Osteocyte (in vitro differentiated cells): ENCODE measurements at places on chromosomes 12 and 14.

DNA sequence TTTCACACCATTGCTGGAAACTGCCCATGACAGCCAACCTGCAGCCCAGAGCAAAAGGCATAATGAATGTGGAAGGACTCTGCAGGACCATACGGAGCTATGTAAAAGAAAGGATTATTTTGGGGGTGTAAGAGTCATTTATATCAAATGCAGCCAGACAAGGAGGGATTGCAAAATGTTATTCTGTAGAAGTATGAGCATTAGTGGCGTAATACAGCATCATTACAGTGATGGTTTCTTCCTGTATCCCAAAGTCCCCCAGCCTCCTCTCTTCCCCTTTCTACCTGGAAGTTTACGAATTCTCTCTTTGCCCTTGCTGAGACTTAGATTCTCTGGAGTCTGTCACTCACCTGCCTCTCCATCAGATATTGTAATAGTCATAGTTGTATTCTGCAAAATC, 89.9 kb downstream of the BORCS5 start:
- no peak for DNase-seq

DNA sequence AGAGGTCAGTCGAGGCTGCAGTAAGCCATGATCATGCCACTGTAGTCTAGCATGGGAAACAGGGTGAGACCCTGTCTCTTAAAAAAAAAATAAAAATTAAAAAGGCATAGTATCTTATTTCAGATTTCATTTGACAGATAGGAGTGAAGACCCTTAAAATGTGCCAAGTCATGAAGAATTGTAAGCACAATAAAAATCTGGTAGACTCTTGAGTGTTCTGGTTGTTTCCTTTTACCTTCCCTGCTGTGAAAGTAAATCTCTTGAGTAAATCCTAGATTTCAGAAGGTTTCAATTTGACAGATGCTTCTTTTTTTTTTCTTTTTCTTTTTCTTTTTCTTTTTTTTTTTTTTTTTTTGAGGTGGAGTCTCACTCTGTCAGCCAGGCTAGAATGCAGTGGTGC, 109.0 kb downstream of the ESR2 start:
- no peak for DNase-seq

DNA sequence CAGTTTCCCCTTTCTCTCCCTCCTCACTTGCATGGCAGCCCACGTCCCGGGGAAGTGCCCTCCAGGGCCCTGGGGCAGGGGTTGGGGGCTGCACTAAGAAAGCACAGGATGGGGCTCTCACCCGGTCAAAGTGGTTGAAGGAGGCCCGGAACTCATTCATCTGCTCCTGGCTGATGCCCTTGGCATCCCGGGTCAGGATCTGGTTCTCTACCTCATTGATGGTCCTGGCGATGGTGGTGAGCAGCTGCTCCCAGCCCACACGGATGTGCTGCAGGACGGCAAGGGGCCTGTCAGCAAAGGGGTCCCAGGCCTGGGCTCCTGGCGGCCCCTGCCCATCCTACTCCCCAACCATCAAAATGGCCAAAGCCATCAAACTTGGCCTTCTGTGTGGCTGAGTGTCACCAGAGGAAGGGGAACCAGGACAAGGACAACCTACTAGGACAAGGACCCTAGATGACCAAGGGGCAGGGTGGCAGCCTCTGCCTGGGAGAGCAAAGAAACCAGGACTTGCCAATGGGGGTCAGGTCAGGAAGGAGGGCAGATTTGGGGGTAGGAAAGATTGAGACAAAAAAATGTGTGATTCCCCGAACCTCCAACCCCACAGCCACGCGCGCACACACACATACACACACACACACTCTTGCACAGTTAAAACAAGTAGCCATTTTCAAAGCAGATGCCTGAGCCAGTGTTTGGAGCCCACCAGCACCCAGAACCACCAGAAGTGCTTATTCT, 87.1 kb upstream of the ZFP36L1 start:
- DNase-seq = no peak

GRCh38 chr12:11653215-11653753, 3.8 kb downstream of the ETV6 start:
- no peak for DNase-seq

DNA sequence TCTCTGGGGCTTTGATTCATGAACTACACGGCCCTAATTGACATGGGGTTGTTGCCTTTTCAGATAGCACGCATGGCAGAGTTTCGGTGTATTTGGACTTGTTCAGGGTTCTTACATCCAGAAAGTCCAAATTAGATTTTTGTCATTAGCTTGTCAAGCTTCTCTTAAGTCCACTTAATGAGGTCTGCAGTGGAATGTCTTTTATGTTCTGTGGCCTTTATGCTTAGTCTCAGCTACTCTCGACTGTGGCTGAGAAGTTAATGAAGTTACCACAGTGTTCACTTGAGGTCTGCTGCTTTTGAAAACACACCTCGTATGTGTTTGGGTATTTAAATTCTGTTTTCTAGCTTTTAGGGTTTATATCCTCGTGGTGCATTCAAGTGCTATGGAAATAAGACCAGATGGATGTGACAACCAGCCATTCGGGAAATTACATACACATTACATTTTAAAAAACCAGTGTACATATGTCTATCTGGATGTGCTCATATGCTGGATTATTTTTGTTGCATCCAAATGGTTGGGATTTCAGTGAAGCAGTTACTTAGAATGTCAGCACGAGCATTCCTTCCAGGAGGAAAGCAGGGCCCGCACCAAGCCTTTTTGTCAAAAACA, 80.2 kb downstream of the RMST start:
- DNase-seq = no peak

GRCh38 chr12:2877953-2878732, 1.1 kb downstream of the RHNO1 start:
- DNase-seq = no peak

GRCh38 chr12:121968876-121969275, 50.5 kb downstream of the CFAP251 start:
- no peak for DNase-seq

GRCh38 chr12:73110816-73111215, 838.6 kb downstream of the TRHDE start:
- no peak for DNase-seq

GRCh38 chr12:104653730-104654664, 197.2 kb downstream of the CHST11 start:
- DNase-seq = no peak

DNA sequence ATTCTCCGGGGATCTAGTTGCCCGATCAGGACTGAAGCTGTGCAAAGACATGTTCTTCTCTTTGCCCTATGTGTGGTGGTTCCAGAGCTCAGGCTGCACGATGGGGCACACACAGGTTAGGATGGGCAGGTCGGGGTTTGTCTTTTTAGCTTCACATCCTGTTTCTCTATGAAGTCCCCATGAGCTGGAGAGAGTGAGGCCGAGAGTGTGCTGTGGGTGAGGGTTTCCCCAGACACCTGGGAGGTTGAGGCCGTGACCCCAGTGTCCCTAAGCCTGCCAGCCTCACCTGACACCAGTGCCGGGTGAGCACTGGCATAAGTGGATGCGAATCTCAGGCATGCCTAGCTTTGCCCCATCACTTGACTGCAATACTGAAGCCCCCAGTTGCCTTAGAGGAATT, 32.9 kb upstream of the IGF1 start:
- DNase-seq = no peak

DNA sequence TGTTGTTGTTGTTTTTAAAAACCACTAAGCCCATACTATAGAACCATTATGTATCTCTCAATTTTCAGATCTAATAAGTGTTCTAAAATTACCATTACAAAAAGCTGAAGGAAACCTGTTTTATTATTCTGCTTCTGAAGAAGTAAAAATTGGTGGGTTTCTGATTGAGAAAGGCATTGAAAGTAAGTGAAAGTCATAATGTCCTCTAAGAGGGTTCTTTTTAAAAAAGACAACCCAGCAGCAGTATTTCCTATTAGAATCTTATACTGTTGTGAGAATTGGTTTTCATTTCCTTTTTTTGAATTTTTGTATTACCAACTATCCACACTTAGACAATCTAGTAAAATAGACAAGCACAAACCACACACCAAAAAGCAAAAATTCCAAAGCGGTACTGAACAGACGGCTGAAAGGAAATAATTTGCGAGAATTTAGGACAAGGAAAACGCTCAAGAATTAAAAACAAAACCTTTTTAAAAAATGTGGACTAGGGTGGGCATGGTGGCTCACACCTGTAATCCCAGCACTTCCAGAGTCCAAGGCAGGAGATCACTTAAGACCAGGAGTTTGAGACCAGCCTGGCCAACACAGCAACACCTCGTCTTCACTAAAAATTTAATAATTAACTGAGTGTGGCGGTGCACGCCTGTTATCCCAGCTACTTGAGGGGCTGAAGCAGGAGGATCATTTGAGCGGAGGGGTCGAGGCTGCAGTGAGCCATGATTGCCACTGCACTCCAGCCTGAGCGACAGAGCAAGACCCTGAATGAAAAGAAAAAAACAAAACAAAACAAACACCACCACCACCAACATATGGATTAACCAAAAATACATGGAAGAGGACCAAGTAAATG, 66.7 kb upstream of the AP4S1 start:
- DNase-seq = no peak

- DNase-seq = no peak
Measured at GRCh38 chr12:107359382-107359781, 266.0 kb upstream of the CRY1 start.

DNA sequence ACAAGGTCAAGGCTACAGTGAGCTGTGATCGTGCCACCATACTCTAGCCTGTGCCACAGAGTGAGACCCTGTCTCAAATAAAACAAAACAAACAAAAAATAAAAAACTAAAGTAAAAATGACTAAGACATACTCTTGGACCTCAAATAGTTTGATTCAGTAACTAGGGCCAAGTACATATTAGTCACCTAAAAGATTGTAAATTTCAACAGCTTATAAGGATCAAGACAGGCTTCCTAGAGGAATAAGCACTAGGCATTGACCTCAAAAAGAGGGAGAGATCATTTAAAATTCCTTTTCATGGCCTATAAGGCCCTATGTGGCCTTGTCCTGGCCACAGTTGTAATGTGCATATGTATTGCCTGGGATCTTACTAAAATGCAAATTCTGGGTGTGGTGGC, 46.0 kb upstream of the CHST11 start:
- DNase-seq = no peak
